ENCODE measurements at places on chromosomes 3 and 15.

DNA sequence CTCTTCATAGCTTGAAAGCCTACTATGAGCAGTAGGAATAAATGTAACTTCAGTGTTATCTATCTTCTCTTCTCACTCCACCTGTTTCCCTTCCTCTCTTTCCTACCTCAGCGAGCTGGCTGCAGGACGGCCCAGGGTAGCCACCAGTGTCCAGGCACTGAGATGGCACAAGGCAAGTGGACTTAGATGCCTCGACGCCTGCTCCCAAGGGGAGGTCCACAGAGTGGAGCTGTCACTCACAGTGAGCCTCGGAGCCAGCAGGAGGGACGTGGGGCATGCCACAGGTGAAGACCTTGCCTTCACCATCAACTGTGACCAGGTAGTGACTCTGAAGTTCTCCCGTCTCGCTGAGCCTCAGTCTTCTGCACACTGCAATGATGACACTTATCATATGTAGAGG is 88.2 kb downstream of the PCSK6 start:
- no peak for DNase-seq

- no peak for DNase-seq
Measured at GRCh38 chr3:131072845-131073244, 46.2 kb downstream of the NEK11 start.

DNA sequence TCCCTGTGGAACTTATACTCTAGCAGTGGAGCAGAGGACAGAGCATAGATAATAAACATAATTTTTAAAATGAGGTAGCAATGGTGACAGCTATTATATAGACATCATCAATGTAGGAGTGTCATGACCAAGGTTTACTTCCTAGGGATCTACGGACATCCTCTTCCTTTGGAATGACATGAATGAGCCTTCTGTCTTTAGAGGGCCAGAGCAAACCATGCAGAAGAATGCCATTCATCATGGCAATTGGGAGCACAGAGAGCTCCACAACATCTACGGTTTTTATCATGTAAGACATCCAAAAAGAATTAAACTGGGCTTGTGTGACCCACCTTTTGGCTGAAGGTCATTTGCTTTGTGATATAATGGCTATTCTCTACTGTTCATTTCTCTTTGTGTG is 30.1 kb upstream of the CAPN3 start:
- no peak for DNase-seq

- DNase-seq = no peak
Measured at GRCh38 chr3:175777965-175778364, 918.8 kb downstream of the NAALADL2 start.

DNA sequence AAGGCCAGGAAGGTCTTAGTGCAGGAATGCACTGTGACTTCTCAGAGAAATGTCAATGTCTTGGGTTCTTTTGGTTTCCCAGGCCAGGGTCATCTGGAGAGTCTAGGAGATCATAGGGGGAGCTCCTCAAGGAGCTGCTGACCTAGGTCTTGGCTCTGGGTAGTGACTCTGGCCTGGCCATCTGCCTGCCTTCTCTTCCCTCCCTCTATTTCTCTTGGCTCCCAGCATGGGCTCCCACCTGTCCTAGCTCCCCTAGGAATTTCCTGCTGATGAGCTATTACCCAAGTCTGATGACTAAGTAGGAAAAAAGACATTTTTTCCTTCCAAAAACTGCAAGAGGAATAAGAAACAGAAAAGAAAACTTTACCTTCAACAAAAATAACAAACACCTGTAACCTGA is 57.4 kb downstream of the BSN start:
- DNase-seq = no peak

- DNase-seq = no peak
Measured at GRCh38 chr15:90412356-90413194, 24.5 kb downstream of the IQGAP1 start.

DNA sequence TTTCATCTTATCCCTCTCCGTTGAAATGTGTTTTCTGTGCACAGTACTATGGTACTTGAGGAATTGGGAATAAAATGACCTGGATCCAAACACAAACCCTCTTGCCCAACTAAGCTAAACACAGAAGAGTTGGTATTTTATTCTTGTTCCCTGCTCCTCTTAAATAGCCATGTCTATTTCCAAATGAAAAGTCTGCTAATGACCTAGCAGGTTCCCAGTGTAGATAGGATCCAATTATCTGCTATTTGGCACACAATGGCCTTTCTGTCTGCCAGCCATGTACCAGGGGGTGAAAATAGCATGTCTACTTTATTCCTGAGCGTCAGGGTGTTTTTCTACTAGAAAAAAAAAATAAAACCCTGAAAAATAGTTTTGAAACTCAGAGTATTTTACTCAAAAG is 657.0 kb upstream of the NAALADL2 start:
- DNase-seq = no peak

- peak; percentile 30 for DNase-seq
Measured at GRCh38 chr15:91032919-91033803, 10.8 kb upstream of the VPS33B start.

- DNase-seq = no peak
Measured at GRCh38 chr3:77102951-77103769, 63.3 kb downstream of the ROBO2 start.

GRCh38 chr3:191415566-191415965 is 45.4 kb upstream of the PYDC2 start:
- no peak for DNase-seq

DNA sequence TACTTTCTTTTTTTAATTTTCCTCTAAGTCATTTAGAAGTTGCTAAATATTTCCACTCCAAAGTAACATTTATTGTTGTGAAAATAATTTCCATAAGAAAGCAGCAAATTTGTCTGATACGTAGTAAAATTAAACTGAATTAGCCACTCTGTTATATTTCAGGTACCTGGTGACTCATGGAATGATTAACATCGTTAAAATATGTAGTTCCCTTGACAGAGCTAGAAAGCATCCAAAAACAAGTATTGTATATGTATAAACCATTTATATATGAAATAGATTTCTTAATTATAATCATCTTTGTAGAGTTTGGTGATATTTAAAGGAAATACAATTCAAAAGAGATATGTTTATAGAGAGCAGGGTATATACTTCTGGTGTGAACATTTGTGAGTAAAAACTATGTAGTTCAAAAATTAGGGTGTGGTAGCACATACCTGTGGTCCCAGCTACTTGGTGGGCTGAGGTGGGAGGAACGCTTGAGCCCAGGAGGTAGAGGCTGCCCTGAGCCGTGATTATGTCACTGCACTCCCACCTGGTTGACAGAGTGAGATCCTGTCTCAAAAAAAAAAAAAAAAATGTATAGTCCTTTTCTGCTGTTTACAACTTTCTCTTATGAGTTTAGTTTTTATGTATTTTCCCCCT is 36.6 kb downstream of the ATP11B start:
- DNase-seq = no peak

DNA sequence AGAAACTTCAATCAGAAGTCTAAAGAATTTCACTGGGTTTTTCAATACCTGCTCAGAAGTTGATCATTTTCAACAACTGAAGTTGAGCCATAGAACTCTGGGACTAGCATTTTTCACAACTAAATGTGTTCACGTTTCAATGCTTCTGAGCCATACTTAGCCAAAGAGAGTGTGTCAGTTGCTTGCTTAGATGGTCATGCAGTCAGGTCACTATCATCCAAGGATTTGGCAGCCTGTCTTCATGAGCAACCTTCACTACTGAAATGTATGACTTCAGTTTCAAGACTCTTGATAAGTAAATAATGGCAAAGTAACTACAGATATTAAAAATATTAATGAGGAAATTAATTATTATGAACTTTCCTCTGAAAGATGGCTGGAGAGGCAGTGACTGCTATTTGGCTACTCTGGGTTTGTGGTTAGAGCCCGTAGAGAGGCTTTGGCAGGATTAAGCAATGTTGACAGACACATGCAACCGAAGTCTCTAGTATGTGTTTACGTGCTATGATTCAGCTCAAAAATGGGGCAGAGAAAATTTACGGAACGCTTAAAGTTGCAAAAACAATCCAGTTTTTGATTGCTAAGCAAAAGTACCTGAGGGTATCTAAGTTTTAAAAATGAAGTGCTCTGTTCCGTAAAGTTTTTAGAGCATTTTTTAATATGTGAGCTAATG is 133.8 kb downstream of the GMNC start:
- DNase-seq = no peak

DNA sequence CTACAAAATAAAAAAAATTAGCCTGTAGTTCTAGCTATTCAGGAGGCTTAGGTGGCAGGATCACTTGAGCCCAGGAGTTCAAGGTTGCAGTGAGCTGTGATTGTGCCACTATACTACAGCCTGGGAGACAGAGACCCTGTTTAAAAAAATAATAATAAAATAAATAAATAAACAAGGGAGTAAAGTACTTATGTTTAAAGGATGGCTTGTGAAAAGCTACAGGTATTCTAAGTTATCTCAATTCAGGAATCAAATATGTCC is 74.2 kb downstream of the ANKRD28 start:
- no peak for DNase-seq

DNA sequence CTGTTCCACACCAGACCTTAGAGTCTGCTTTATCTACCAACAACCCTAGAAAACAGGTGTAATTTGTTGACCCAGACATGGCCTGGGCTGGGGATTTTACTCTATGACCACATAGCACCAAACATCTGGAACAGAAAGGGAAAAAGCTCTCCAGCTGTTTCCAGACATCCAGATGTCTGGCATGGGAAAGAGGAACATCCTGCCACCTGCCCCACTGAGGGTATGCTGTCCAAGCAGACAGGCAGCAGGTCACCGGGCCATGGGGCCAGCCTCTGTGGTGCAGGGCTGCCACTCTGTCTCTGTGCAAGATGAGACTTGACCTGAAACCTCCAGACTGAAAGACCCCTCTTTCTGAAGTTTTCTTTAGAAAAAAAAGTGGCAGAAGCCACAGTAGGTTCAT is 359.3 kb upstream of the ICE2 start:
- DNase-seq = no peak

- no peak for DNase-seq
Measured at GRCh38 chr3:41370307-41370706, 171.0 kb downstream of the CTNNB1 start.

DNA sequence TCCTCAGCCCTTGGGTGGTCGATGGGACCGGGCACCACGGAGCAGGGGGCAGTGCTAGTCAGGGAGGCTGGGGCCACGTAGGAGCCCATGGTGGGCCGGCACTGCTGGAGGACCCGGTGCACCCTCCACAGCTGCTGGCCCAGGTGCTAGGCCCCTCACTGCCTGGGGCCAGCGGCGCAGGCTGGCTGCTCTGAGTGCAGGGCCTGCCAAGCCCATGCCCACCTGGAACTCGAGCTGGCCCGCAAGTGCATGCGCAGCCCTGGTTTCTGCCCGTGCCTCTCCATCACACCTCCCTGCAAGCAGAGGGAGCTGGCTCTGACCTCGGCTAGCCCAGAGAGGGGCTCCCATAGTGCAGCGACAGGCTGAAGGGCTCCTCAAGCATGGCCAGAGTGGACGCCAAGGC is 42.1 kb downstream of the KLHDC8B start:
- no peak for DNase-seq

GRCh38 chr3:196127308-196128040 is 45.6 kb upstream of the TFRC start:
- no peak for DNase-seq

GRCh38 chr3:88033079-88033478 is 25.7 kb downstream of the CGGBP1 start:
- no peak for DNase-seq

GRCh38 chr3:26962492-26963360 is 340.2 kb downstream of the LRRC3B start:
- DNase-seq = no peak

GRCh38 chr3:168273917-168274316 is 178.2 kb upstream of the GOLIM4 start:
- DNase-seq = no peak

GRCh38 chr15:81031203-81031602 is 30.5 kb downstream of the TLNRD1 start:
- DNase-seq = no peak

DNA sequence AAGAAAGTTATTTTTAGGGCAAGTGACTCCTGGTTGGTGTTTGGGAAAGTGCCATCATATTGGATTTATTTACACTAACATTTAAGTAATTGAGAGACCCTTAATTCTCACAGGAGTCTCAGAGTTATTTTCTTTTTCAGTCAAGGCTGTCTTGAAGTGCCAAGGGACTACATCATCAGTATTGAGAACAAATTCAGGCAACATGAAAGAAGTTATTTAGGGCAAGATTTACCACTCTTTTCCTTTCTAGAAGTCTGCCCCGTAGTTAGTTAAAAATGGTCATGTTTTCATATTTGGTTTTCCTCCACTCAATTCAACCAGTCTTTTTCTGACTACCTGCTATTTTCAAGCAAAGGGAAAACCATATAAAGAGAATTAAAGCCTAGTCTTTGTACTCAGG is 6.1 kb downstream of the B4GALT4 start:
- no peak for DNase-seq

GRCh38 chr15:73395671-73396070 is 26.9 kb upstream of the HCN4 start:
- no peak for DNase-seq

GRCh38 chr15:85793641-85794597 is 806 bp downstream of the KLHL25 start:
- peak; percentile 48 for DNase-seq

GRCh38 chr3:37800022-37800551 is 61.6 kb upstream of the CTDSPL start:
- no peak for DNase-seq

GRCh38 chr3:145849115-145849514 is 311.9 kb downstream of the PLOD2 start:
- no peak for DNase-seq

- no peak for DNase-seq
Measured at GRCh38 chr15:42483677-42484076, 7.3 kb downstream of the ZNF106 start.

DNA sequence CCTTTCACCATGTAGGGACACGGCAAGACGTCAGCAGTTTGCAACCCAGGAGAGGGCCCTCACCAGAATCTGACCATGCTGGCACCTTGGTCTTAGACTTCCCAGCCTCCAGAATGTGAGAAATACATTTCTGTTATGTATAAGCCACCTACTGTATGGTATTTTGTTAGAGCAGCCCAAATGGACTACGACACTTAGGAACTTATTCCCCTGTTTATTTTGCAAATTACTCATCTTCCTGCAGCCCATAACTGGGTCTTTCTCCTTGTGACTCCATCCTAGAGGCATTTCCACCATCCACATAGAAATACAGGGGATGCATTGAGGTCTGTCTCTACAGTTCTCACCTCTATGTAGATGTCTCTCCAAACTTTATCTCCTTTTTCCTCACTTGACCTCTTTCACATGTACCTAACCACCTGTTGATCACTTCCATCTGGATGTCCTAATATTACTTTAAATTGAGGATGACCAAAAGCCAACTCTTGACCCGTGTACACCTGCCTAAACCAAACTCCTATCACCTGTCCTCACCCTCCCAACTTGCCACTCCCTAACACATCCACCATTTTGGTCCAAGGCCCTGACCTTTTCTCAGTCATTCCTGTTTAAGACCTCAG is 406.0 kb upstream of the WNT5A start:
- no peak for DNase-seq

DNA sequence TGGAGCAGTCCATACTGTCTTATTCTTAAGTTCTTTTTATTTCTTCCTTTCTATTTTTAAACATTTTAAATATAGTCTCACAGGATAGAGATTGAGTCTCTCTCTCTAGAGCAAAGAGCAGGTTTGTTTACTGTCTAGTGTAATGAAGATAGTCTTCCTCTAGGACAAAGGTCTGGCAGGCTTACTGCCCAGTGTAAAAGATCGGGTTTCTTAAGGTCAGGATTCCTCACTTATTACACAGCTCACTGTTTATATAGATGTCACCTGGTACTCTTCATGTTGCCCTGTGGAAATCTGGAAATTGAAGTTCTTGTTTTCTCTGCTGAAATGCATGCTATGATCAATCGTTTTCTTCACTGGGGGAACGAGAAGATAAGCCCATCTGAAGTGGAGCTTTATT is 76.0 kb downstream of the ZBBX start:
- DNase-seq = no peak

- no peak for DNase-seq
Measured at GRCh38 chr3:96646596-96646995, 167.8 kb upstream of the EPHA6 start.

Measured in neuronal stem cell (in vitro differentiated cells).